ENCODE measurements at places on chromosomes 2 and 18.

DNA sequence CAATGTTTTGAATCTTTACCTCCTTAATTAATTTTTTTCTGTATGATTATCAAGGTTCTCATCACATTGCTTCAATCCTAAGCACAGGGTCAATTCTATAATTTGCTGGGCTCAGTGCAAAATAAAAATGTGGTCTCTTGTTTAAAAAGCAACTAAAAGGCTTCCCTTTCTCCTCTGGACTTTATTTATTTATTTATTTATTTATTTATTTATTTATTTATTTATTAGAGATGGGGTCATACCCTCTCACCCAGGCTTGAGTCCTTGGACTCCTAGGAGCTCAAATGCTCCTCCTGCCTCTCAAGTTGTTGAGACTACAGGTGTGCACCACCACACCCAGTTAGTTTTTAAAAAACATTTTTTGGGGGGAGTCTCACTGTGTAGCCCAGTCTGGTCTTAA, 710.1 kb upstream of the REG3G start:
- no peak for DNase-seq

DNA sequence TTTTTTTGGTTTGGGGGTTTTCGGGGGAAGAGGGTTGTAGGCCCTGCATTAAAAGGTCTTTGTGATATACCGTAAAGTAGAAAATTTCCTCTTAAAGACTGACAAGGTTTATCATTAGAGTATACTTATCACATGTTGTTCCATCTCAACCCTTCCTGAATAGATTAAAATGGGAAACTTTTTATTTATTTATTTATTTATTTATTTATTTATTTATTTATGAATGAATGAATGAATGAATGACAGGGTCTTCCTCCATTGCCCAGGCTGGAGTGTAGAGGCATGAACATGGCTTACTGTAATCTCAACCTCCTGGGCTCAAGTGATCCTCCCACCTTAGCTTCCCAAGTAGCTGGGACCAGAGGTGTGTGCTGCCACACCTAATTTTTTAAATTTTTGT, 48.5 kb upstream of the SLC3A1 start:
- no peak for DNase-seq

DNA sequence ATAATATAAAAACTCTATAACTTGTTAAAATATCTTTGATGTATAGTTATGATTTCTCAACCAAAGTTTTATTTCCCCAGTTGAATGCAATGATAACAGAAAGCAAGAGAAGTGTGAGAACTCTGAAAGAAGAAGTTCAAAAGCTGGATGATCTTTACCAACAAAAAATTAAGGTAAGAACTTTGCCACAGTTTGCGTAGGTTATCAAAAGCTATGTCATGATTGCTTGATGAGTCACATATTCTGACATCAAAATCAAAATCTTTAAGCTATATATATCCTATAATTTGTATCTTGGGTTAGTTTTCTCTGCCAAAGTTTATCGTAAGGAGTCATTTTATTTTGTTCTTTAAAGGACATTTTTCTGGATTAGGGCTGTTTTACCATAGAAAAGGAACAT, 35.0 kb downstream of the NDC80 start:
- no peak for DNase-seq

DNA sequence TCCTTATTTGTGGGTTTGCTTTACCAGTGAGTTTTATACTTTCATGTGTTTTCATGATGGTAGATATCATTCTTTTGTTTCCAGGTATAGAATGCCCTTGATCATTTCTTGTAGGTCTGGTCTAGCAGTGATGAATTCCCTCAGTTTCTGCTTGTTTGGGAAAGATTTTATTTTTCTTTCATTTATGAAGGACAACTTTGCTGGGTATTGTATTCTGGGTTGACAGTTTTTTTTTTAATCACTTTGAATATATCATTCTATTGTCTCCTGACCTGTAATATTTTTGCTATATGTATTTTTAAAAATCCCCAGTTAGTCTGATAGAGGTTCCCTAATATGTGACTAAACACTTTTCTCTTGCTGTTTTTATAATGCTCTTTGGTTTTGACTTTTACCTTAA, 58.3 kb upstream of the GALNT3 start:
- no peak for DNase-seq

GRCh38 chr2:4549666-4550210, 846.4 kb downstream of the DCDC2C start:
- no peak for DNase-seq

DNA sequence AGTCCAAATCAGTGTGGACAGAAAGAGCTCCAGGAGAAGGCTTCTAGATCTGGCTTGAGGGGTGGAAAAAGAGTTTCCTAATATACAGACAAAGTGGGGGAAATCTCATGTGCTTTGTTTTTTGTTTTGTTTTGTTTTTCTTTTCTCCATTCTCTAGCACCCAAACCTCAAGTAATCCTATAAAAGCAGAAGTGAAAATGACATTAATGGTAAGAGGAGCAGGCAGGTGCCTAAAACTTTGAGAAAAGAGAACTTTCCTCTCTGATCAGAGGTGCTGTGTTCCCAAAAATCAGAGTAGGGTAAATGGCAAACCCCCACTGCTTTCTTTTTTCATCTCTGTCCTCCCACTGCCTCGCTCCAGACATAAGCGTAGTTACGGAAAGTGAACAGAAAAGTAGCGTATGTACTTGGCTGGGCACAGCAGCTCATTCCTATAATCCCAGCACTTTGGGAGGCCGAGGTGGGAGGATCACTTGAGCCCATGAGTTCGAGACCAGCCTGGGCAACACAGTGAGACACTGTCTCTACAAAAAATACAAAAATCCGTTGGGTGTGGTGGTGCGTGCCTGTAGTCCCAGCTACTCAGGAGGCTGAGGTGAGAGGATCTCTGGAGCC, 77.8 kb downstream of the FAM161A start:
- no peak for DNase-seq

DNA sequence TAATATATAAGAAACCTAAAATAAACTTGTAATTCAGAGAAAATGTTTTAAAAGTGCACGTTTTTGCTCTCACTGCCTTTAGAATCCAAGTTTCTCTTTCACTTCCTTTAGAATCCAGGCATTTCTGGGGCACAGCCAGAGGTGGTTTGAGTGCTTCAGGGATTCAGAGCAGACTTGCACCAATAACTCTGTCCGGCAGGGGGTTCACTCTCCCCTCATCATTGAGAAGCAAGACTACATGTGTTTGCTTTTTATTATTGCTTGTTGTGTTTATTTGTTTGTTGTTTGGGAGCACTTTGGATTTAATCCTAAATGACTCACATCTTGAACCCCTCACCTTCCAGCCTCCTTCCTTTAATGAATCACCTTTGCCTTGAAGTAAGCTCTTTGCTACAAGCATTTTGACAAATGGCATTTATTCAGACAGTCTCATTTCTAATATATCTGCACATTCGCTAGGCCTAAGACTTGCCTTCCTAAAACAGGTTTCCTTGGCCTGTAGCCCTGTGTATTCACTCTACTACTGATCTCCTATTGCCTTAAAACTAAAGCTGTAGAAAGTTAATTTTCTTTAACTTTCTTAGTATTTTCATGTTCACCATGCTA, 233.5 kb upstream of the ATP5MC3 start:
- DNase-seq = peak; percentile 57

- DNase-seq = no peak
Measured at GRCh38 chr2:164287056-164287455, 334.2 kb downstream of the GRB14 start.

DNA sequence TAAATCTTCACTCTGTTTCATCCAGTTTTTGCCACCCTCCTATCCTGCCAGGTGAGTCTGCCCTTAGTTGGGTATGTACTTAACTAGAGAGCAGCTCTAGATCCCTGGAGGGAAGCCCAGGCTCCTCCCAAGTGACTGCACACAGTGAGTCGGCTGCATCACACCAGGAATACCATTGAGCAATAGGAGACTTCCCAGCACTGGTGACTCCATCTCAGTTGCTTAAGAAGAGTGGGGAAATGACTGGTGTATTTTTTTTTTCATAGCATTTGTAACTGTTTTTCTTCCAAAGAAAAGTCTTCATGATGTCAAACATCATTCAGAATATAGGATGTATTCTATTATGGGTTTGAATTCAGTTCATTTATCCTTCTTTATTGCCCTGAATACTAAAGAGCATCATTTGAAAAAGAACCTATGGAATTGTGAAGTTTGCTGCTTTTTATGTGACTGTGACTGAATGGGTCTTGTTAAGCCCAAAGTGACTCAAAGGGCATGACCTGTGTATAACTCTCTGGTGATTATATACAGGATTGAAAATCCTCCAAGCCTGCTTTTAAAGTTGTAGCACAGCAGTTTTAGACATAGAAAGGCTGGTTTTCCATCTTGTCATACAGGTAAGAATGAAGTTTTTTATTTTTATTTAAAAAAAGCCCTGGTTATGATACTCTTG, 84.3 kb downstream of the MAP3K20 start:
- DNase-seq = peak; percentile 55

- no peak for DNase-seq
Measured at GRCh38 chr2:200679535-200679934, 93.7 kb downstream of the AOX1 start.

DNA sequence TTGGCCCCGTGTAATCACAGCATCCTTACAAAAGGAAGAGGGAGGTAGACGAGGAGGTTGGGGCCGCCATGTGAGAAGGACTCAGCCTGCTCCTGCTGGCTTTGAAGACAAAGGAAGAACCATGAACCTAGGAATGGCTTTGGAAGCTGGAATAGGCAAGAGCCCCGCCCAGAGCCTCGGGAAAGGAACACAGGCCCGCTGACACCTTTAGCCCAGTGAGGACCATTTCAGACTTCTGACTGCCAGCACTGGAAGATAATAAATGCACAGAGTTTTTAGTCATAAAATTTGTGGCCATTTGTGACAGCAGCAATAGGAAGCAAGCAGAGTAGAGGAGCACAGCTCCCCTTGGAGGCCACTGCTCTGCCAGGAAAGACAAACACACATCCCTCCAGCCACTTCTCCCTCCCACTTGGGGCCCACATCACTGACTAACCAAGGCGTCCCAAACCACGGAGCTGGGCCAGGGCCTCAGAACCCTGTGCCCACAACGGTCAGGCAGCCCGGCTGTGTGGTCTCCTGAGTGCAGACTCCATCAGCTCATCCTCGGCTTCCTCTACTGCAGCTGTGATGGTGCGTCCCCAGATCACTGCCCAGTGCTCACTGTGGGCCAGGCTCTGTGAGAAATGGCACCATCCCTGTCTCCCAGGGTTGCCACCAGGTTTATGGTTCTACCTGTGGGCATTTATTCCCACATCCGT, 39.7 kb downstream of the TFCP2L1 start:
- DNase-seq = no peak

- DNase-seq = peak; percentile 29
Measured at GRCh38 chr2:213065583-213066442, 85.6 kb downstream of the IKZF2 start.

- DNase-seq = no peak
Measured at GRCh38 chr2:238425979-238426567, 654 bp upstream of the ASB1 start.

- DNase-seq = no peak
Measured at GRCh38 chr2:207663870-207664545, 38.8 kb upstream of the METTL21A start.

DNA sequence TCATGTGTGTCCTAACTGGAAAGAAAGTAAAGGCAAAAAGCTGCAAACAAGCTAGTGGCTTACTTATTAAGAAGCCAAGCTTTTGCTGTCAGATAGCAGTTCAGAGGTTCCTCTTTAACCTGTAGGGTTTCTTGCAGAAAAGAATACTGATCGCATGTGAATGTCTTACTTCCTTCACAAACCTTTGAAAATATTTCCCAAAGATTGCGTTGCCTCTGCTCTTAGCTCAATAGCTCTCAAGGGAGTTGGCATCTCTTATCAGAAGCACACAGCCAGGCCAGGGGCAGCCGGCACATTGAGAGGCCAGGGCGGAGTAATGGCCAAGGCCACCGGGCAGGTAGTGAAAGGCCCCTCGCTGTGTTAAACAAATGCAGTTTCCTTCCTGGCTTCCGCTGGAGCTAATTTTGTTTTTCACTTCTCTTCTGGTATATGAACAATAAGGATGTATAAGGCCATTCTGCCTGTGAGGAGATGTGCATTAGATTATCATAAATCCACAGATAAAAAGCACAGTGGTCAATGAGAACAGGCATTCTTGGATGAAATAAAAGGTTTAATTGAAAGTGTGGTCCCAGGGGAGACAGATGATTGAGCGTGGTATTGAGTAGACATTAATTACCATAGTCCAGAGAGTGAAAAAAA, 542.4 kb upstream of the NRP2 start:
- peak; percentile 16 for DNase-seq

GRCh38 chr18:75483662-75484061, 56.2 kb upstream of the SMIM21 start:
- no peak for DNase-seq

DNA sequence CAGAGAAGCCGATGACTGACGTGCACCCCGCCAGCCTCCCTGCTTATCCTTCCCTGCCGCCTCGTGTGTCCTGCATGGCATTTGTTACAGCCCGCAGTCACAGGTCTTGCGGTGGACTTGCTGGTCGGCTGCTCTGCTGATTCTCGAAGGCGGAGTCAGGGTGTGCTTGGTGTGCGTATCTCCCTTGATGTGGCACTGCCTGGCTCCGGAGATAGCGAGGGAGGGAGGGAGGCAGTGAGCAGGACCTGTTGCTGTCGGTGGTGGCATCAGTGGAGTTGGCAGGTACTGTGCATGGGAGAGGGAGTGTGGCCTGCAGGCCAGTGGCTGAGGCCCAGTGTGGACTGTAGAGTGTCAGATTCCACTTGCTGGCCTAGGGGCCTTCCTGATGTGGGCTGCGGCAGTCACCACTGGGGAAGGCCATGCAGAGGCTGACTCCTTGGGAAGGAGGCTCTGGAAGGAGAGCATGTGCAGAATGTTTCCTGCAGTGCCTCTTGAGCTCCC, 198.9 kb downstream of the AGAP1 start:
- DNase-seq = no peak

GRCh38 chr2:37643730-37644078, 27.7 kb downstream of the CDC42EP3 start:
- DNase-seq = no peak

GRCh38 chr2:190984595-190984994, 29.4 kb downstream of the STAT1 start:
- DNase-seq = no peak

DNA sequence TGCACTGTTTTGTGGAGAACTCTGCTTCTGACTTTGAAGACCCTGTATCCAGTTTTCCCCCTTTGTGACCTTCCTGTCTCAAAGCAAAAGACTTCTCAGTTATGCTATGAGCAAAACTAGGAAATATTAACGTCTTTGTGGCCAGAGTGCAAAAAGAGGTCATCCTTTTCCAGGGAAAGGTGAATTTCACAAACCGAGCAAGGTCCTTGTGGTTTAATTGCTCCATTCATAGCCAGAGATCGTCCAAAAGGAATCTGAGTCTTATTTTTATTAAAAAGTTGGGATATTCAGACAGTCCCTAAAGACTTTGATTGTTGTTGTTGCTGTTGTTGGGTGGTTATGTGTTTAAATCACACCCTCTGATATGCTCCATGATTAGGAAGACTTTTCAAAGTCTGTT, 77.4 kb downstream of the NAB1 start:
- no peak for DNase-seq

GRCh38 chr2:116776556-116776955, 1037.9 kb upstream of the DDX18 start:
- DNase-seq = no peak

GRCh38 chr2:236972491-236973342, 113.0 kb upstream of the COPS8 start:
- no peak for DNase-seq
